ENCODE measurements at places on chromosomes 7 and 10.

GRCh38 chr10:101710059-101710695 lies 15.2 kb upstream of the FBXW4 start:
- DNase-seq = no peak

GRCh38 chr10:93541402-93542357 lies 24.8 kb upstream of the FFAR4 start:
- no peak for DNase-seq

DNA sequence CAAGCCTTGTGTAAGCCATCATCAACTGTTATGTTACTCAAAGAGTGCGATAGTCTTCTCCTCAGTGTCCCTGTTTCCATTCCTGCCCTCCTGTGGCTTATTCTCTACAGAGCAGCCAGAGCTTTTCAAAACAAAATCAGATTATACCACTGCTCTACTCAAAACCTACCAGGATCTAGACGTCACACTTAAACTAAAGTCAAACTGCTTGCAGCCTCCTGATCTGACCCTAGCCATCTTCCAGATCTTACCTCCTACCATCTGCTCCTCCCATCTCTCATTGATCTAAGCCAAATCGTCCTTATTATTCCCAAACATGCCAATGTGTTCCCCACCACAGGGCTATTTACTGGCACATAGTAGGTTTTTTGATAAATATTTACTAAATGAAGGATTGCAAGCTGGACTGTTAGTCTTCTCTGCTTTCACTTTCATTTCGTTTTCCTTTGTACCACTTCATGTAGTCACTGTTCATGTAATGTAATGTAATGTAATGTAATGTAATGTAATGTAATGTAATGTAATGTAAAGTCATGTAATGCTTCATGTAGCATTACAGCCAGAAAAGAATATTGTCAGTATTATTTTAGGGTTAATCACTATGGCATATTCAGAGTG lies 116.1 kb downstream of the GPR37 start:
- DNase-seq = no peak

GRCh38 chr7:87570178-87570577 lies 30.5 kb downstream of the ABCB1 start:
- no peak for DNase-seq

GRCh38 chr10:59079386-59080226 lies 96.8 kb upstream of the PHYHIPL start:
- DNase-seq = no peak

GRCh38 chr7:108149908-108150307 lies 19.7 kb upstream of the LAMB4 start:
- no peak for DNase-seq

- DNase-seq = no peak
Measured at GRCh38 chr7:43456200-43456599, 126.7 kb upstream of the STK17A start.

DNA sequence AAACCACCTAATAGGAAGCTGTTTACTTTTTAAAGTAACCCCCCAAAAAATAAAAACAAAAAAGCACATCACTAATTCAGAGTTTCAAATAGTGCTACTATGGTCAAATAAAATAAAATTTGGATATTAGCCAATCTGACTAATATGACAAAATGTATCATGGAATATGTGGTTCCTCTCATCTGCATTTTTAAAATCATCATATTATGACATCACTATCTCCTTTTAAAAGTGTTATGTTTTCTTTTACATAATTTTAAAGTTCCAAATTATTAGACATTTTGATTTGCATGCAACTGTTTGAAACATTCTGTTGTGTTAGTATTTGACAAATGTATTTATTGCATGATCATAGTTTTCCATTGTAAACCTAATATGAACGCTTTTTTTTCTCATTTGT lies 110.4 kb downstream of the AASS start:
- DNase-seq = no peak

- no peak for DNase-seq
Measured at GRCh38 chr7:140983802-140984201, 30.9 kb downstream of the MRPS33 start.

- no peak for DNase-seq
Measured at GRCh38 chr10:93722550-93722949, 20.2 kb upstream of the FRA10AC1 start.

Data from cerebellar nuclear complex (tissue), 1 donor.